ENCODE measurements at places on chromosomes 2 and 18.

- DNase-seq: no peak
Observed at GRCh38 chr2:235055891-235056516, 104.2 kb downstream of the SH3BP4 start.

DNA sequence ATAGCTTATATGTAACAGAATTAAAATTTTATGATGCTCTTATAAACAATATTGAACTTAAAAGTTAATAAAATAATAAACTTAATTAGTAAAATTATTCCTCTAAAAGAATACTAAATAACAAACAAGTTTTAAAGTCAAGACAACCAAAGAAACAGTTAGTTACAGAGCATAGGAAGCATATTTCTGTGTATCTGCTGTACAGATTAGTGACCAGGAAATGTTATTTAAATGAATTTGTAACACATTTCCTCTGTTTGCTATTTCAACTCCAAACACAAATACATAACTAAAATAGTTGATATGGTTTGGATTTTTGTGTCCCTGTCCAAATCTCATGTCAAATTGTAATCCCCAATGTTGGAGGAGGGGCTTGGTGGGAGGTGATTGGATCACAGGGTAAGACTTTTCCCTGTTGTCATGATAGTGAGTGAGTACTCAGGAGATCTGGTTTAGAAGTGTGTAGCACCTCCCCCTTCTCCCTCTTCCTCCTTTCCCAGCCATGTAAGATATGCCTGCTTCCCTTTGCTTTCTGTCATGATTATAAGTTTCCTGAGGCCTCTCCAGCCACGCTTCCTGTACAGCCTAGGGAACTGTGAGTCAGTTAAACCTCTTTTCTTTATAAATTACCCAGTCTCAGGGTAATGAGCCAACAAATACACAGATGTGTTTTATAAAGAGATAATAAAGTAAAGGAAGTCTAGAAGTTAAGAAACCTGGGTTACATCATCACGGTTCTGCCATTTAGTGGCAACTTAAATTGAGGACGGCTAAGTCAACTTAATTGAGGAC lies 51.8 kb downstream of the ROCK2 start:
- no peak for DNase-seq

DNA sequence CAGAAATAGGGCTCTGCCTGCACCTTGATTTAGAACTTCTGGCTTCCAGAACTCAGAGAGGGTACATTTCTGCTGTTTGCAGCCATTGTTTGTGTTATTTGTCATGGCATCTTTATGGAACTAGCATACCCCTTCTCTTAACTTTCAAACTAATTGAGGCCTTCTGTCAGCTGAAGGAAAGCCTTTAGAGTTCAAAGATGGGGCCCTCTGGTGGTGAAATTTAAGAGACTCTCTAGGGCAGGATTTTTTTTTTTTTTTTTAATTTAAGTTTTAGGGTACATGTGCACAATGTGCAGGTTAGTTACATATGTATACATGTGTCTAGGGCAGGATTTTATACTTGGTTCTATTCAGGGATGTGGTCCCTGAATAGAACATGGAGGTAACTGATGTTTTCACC lies 260.6 kb upstream of the LINC00305 start:
- DNase-seq: no peak

GRCh38 chr2:163943403-163944346 lies 207.9 kb upstream of the FIGN start:
- DNase-seq: no peak

DNA sequence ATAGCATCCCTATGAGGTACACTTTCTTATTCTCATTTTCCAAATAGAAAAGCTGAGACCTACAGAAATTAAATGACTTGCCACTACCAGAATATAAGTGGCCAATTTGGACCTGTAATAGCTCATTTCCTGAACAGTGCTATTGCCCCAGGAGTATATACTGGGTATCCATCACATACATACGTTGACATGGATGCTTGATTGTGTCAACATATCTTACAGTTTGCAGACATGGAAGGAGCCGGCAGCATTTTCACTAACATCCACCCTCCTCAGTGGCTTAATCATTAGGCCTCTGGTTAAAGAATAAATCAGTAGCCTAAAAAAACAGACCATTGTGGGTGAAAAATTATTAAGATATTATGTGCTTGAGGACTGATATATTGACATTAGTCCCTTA lies 829.3 kb downstream of the LRP1B start:
- no peak for DNase-seq

DNA sequence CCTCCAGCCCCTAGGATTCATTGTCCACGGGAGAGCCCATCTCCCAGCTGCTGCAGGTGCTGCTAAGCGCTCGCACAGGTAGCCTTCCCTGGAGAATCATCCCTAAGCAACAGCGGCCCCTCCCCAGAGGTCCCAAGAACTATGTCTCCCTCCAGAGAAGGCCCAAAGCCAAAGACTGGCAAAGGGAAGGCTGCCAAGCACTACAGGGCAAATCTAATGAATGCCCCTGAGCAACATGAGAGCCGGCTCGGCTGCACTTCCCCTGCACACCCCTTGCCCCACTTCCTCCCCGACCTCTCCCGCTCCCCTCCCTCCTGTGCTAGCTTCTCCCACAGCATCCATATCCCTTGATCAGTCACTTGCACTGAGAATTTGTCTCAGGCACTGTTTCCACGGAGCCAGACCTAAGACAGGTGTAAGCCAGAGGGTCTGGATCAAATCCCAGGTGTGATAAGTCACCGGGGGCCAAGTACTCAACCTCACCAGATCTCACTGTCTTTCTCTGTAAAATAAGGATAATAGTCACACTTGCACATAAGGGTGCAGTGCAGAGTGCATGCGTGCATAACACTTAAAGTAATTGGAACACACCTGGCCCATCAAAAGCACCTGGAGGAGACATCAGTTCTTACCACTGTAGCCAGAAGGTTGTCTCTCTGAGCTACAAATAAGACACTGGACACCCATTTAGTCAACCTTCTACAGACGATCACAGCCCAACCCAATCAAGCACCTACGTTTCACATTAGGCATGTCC lies 20.1 kb upstream of the COL6A3 start:
- no peak for DNase-seq

- no peak for DNase-seq
Observed at GRCh38 chr2:48504647-48505327, 25.2 kb upstream of the STON1 start.

- DNase-seq: no peak
Observed at GRCh38 chr2:22485486-22485885, 899.5 kb upstream of the KLHL29 start.

DNA sequence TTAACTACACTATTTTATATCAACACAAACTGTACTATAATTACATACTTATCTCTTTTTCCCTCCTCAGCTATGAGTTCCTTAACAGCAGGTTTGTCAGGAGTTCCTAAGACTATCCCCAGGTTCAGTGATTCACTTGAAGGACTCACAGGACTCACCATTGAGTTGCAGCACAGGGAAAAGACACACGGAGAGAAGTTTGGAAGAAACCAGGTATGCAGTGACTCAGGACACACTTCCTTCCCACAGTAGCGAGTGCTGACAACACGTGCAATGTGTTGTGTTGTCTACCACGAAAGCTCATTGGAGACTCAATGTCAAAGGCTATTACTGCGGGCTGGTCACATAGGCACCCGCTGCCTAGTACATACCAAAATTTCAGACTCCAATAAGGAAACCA lies 32.0 kb downstream of the MGAT4A start:
- no peak for DNase-seq

- DNase-seq: no peak
Observed at GRCh38 chr2:240216167-240216566, 75.7 kb upstream of the OTOS start.

GRCh38 chr2:215644233-215644897 lies 208.5 kb upstream of the FN1 start:
- DNase-seq: no peak

DNA sequence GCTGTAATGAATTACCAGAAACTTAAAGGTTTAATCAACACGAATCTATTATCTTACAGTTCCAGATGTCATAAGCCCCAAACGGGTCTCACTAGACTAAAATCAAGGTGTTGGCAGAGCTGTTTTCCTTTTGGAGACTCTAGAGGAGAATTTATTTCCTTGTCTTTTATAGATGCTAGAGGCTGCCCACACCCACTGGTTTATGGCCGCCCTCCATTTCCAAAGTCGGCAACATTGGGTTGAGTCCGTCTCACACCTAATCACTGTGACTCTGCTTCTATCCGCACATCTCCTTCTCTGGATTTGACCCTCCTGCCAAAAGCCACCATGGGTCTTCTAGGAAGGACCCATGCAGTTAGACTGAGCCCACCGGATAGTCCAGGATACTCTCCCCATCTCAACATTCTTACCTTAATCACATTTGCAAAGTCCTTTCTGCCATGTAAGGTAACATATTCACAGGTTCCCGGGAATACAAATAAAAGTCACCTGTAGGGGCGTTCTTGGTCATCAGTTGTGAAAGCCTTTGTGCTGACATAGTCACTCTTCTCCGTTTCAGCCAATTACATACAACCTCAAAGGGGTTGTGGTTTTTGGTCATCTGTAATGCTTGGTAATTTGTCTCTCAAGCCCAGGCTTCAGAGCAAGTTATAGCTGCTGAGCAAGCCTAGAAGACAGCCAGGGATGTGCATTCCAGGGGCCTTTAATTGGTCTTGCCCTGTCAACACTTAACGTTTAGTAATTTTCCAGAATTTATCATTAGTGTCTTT lies 179.4 kb downstream of the ANTXR1 start:
- no peak for DNase-seq

DNA sequence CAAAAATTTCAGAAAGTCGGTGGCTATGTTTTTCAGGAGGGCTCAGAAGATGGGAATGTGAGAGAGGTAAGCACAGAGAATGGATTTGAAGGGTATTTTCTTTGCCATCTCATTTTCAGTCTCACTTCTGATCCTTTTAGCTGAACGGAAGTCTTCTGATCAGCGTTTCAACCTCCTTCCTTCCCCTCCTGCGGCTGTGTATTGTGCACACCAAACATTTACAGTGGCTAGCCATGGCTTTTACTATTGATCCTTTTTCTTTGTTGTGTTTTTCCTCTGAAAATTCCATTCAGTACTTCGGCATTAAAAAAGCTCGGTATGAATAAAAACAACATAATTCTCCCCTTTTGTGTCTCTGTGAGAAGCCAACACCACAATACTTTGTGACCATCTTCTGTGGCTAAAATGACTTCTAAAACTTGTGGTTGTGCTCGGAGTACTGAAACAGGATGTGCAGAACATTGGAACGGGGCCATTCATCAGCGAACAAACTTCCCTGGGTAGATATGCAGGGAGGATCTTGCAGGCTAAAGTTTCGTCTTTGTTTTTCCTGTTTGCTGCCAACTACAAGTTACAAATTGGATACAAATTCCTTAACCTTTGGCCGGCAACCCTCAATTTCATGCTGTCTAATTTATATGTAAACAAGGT lies 260.8 kb upstream of the FAM98A start:
- DNase-seq: no peak

DNA sequence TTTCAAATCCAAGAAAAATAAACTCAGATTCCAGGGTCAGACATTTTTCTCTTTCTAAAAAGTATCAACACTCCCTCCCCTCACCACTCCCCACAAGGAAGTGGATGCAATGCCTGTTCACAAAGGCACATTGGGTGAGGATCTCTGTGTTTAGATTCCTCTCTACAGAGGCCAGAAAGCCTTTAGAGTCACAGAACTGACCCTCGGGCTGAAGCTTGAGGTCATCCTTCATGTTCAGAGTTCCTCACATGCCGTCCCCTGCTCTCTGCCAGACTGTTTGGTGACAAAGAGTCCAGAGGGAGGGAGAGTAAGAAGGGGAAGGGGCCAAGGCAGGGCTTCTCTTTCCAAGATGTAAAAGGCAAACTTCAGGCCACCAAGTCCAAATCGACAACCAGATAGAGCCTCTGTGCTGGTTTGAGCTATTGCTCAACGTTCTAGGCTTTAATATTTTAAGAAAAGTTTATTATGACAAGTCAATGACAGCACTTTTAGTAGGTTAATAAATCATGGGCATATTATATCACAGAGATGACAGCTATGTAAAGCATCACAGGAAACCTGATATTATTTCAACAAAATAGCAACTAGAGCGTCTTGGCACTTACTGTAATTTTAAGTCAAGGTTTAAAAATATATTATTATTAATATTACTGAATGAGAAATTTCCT lies 269.4 kb downstream of the ETAA1 start:
- DNase-seq: peak; percentile 29

DNA sequence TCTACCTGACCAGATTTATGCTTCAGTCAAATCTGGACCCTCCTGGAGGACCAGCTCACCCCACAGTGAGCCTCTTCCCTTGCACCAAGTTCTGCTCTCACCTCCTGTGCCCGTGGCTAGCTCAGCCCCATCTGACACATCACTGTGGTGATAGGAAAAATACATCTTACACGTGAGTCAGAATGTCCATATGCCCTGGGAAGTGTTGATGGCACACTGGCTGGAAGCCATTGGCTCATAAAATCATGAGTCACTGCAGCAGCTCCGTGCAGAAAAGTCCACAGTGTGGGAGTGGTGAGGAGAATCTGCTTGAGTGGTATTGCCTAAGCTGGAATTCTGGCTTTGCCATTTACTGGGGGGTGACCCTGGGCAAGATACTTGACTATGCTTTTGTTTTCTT lies 42.6 kb upstream of the RAPGEF4 start:
- DNase-seq: peak; percentile 72

GRCh38 chr2:2566396-2567323 lies 235.6 kb upstream of the MYT1L start:
- DNase-seq: no peak

DNA sequence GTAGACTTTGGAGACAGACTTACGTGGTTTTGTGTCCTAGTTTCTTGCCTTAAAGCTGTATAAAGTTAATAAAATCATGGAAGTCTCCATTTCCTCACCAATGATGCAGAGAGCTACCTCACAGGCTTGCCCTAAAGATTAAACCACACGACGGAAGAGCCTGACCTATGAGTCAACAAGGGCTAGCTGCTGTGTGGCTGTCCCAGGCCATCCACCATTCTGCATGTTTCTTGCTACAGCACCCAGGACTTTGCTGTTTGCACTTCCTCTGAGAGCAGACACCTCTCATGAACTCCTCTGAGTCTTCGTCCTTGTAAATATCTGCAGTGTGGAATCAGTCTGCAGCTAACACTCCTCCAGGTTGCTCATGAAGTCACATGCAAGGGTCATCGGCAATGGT lies 160.0 kb upstream of the TRIB2 start:
- DNase-seq: no peak

DNA sequence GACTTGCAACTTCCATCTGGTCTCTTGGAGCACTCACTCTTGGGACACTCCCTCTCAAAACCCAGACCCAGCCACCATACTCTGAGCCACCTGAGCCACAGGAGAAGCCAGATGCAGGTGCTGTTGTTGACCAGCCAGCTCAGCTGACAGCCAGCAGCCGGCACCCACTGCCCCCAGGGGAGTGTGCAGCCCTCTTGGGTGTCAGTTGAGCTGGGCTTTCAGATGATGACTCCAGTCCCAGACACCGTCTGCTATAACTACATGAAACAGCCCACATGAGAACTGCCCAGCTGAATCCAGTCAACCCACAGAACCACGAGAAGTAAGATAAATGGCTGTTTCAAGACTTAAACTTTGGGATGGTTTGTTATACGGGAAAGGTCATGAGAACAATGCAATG lies 10.7 kb upstream of the IGFBP2 start:
- no peak for DNase-seq

DNA sequence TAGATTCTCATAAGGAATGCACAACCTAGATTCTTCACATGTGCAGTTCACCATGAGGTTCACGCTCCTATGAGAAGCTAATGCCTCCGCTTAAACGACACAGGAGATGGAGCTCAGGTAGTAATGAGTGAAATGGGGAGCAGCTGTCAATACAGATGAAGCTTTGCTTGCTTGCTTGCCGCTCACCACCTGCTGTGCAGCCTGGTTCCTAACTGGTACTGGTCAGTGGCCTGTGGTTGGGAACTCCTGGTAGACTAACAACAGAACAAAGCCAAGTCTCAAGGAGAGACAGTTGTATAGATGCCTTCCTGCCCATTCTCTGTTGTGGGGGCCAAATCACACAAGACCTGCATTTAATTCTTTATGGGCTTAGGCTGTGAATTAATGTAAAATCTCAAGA lies 449.2 kb upstream of the TNP1 start:
- no peak for DNase-seq
